ENCODE measurements at places on chromosomes 3 and 15.
A peak's percentile ranks its signal among the peaks of the same experiment; 100 is the strongest.

DNA sequence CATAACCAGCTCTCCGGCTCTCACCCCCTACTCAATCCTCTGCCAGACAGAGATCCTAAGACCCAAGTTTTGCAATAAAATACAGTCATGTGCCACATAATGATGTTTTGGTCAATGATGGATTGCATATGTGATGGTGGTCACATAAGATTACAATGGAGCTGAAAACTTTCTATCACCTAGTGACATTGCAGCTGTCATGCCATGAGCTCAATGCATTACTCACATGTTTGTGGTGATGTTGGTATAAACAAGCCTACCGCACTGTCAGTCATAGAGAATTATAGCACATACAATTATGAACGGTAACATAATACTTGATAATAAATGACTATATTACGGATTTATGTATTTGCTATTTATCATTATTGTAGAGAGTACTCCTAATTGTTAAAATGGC is 26.9 kb upstream of the SAMMSON start:
- no peak for DNase-seq

GRCh38 chr15:81555346-81555745 is 181.3 kb upstream of the TMC3 start:
- DNase-seq: no peak

GRCh38 chr3:99485286-99485685 is 153.1 kb upstream of the COL8A1 start:
- no peak for DNase-seq

GRCh38 chr3:139389552-139390368 is at the start of gene COPB2:
COPB2 (minus strand) TSS chr3:139389647; CDS start chr3:139389550, 97 bp downstream.
- DNase-seq: peak; percentile 90

DNA sequence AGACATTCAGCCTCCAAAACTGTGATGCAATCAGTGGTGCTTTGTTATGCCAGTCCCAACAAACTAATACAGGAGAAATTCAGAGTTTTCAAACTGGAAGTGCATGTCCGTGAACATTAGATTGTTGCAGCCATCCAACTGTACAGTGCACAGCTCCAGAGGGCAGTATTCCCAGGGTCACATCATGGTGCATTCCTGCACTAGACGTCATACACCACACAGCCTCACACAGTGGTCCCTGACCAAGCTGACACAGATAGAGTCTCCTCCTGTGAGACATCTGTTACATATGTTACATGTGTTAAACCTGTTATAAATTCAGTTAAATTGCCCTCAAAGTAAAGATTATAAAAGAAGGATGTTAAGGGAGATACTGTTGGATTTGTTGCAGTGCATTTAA is 209.0 kb downstream of the LRRN1 start:
- no peak for DNase-seq

DNA sequence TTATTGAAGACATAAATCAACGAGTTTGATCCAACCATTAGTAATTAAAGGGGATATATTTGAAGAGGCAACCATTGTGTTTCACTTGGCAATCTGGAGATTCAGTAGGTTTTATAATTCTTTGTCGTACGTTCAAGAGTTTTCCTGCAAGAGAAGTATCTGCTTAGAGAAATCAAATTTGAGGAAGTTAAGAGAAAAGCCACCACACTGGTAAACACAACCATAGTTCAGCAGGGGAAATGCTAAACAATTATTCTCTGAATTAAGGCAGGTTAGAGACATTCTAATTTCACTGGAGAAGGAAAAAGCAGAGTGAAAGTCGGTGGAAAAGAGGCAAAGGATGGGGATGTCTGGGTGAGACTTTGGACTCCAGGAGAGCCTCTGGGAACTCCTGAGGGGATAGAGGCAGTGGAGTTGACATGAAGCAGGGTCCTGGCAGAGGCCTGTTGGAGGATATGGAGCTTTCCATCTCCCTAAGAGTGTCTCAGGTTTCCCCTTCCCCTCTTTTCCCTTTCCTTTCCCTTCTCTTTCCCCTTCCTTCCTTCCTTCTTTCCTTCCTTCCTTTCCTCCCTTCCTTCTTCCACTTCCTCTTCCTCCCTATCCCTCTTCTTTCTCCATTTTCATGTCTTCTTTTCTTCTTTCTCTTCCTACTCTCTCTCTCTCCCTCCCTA is 26.5 kb downstream of the SPINK8 start:
- no peak for DNase-seq

DNA sequence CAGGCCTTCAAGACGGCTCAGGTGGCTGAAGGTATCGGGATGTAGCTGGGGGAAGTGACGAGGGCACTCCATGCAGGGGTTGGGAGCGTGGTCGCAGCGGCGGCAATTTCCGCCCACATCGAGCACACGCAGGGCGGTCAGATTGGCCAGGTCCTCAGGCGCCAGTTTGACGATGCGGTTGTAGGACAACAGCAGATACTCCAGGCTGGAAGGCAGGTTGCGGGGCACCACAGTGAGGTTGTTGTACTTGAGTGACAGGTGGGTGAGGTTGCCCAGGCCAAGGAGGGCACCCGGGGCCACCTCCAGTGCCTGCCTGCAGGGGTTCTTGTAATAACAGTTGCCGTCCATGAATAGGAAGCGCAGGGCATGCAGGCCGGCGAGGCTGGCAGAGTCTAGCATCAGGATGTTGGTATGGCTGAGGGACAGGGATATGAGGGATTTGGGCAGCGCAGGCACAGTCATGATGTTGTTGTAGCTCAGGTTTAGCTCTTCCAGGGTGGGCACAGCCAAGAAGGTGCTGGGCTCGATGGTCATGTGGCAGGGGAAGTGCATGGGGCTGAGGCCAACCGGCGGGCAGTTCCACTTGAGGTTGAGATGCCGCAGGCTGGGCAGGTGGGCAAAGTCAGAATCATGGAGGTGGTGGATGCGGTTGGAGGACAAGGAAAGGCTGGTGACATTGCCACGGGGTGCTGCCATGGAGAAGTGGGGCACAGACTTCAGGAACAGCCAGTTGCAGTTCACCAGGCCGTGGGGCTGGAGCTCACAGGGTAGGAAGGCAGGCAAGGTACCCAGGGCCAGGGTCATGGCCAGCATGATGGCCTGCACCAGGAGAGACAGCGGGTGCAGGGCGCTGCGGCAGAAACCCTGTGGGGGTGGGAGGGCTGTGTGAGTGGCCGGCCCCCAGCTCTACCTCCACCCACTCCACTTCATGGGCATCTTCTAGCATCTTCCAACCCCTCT is 1.7 kb downstream of the TLR9 start:
- no peak for DNase-seq

DNA sequence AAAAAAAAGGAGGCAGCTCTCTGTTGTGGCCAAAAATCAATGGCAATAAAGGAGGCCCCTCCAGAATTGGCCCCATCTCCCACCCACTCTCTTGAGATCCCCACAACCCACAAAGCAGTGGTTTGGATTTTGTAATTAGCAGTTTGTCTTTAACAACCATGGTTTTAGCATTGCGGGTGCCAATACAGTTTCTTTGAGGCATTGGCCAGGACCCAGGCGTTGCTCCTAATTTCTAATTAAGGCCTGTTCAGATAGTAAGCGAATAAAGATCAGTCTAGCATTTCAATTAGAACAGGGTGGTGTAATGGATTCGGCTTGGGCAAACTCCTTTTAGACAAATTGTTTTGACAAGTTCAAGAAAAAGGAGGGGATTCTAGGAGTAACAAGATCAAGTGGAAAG is 23.6 kb upstream of the UACA start:
- no peak for DNase-seq

DNA sequence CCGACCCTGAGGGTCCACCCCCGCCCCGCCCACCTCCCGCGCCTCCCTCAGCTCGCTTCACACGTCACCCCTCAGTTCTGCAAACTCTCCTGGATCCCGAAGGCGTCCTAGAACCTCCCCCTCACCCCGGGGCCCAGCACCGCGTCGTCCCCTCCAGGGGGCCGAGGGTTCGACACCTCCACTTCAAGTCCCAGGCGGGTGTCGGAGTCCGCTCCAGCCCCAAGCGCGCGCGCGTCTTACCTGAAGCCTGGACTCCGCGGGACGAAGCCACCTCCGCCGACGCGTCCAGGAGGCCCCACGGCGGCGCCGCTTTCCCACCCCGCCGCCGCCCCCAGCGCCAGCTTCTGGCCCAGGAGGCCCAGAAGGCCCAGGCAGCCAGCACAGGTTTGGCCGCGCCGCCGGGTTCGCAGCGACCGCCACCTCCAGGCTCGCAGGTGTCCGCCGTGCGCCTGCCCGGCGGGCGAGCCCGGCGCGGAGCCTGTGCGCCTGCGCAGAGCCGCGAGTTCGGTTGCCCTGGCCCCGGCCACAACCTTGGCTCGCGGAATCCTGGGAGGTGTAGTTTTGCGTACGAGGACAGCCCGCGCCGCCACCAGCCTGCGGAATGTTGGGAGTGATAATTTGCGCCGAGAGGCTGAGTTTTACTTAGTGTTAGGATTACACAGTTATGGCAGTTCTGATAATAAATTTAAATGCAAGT is at the start of gene POMGNT2:
Gene POMGNT2 (minus strand): TSS at position 484 of the 697 bp plus-strand sequence. CDS start 24,648 bp downstream, outside the sequence.
- peak; percentile 81 for DNase-seq

DNA sequence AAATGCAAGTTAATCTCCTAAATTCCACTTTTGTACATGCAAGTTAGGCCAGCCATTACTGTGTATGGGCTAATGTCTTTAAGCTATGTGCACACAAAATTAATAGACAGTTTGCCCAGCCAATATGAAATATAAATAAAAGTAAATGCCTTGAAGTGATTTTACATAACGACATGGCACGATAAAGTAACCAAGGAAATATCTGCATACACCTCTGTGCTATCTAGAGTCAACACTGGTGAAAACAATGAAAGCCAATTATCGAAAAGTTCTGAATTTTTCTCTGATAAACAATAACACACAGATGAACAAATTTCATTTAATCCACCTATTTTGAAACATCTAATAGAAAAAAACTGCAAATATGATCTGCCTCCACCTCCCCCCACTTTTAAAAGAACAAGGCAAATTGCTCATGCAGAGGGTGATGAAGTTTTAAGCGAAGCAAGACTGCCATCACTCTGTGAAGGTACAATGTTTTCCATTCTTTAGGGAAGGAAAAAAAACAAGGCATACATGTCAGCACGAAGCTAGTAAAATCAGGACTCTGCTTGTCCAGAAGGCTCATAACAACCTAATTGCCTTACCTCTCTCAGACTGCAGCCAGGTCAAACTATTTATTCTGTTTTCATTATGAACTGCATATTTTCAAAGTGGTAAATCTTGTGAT is 317.7 kb downstream of the MECOM start:
- no peak for DNase-seq

DNA sequence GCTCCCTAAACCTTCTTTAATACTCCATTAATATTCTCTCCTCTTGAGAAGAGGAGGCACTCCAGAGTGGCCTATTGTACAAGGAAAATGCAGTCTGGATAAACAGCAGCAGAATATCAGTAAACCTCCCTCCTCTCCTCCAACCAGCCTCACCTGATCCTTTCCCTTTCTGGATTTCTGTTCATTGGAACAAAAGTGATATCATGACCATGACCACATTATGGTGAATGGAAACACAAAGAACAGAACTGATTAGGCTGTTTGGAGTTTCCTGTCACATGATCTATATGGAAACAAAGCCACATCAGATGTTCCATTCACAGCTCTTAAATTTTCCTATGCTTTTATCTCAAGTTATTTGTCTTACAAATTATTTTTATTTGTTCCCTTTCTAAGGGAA is 14.6 kb downstream of the C2CD4B start:
- no peak for DNase-seq

GRCh38 chr3:13266005-13266404 is 154.1 kb downstream of the NUP210 start:
- DNase-seq: no peak

DNA sequence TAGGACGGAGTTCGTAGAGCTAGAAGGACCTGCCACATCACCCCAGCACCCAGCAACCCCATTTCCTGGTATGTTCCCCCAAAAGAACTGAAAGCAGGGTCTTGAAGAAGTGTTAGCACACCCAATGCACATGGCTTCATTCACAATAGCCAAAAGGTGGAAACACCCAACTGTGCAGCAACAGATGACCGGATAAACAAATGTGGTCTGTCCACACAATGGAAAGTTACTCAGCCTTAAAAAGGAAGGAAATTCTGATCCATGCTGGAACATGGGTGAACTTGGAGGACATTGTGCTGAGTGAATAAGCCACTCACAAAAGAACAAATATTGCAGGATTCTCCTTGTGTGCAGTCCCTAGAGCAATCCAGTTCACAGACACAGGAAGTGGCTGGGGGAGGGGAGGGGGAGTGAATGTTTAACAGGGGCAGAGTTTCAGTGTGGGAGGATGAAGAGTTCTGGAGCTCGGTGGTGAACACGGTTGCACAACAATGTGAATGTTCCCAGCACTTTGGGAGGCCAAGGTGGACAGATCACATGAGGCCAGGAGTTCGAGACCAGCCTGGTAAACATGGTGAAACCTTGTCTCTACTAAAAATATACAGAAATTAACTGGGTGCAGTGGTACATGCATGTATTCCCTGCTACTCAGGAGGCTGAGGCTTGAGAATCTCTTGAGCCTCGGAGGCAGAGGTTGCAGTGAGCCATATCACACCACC is 157.5 kb downstream of the NUP210 start:
- no peak for DNase-seq

DNA sequence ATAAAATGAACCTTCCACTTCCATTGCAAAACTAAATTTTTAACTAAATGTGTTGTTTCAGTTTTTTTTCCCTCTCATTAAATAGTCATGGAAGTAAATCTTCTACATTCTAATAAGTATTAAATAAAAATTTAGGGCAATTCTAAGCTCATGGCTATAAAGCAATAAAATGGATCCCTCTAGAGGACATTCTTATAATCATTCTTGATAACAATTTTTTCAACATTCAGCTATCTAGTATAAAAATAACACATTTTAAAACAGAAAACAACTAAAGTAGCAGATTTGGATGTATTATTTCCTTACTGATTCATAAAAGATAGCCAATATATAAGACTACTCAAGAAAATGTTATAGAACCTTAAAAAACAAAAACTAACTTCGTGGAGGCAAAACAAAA is 393.1 kb downstream of the PLOD2 start:
- no peak for DNase-seq

- DNase-seq: no peak
Measured at GRCh38 chr3:156762631-156763185, 63.4 kb upstream of the LEKR1 start.

DNA sequence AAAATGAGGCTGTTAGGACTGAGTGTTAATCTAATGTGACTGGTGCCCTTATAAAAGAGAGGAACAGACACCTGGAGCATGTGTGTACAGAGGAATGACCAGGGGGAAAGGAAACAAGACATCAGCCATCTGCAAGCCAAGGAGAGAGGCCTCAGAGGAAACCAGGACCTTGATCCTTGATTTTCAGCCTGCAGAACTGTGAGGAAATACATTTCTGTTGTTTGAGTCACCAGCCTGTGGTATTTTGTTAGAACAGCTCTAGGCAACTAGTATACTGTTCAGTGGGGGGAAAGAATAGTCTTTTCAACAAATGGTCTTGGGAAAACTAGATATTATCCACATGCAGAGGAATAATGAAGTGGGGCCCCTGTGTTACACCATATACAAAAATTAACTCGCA is 80.6 kb downstream of the CCR1 start:
- DNase-seq: no peak

All from activated effector memory CD4-positive, alpha-beta T cell treated with Interleukin-2 at 50 U/mL for 16 hours (primary cell).